ENCODE measurements at places on chromosomes 3 and 15.

- no peak for DNase-seq
These were observed 8.7 kb downstream of the SLC27A2 start for GRCh38 chr15:50190723-50191122.

GRCh38 chr15:33370623-33371020, 59.9 kb downstream of the RYR3 start:
- DNase-seq, result no peak

GRCh38 chr3:136955813-136956212, 2.0 kb upstream of the IL20RB start:
- DNase-seq, result no peak

DNA sequence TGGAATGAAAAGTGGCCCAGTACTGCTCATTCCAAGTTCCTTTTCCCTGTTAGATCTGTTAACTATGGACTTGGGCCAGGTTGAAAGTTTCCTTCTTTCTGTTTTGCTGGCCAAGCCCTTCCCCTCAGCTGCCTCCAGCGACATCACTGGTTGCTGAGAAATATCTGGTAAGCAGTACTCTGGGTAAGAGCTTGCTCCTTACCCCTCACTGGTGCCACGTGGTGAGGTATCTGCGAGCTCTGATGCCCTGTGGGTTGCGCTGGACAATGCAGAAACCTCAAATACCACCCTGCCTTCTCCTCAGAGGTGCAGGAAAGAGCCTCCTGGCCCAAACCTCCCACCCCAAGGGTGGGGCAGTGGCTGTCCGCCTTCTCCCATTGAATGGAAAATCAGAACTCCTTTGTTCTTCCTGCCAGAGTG, 42.9 kb upstream of the APH1B start:
- DNase-seq, result no peak

DNA sequence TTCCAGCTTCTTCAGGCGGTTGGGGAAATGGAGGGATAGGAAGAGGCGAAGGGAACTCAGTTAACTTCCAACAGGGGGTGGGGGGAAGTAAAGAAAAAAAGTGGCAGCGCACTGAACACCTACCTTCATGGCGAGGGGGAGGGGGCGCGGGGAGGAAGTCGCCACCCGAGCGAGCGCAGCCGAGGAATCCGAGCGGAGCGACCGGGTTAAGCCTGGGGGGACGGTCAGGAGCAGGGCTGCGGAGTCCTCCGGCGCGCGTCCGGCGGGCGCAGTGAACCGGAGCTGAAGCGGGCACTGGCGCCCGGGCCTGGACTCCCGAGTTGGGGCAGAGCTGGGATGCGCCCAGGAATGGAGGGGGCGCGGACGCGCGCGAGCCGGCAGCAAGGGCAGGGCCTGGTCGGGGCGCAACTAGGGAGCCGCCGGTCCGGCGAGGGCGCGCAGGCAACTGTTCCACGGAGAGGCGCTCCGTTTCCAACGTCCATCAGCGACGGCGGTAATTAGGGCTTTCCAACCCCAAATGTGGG, at the start of gene WNT5A:
Gene WNT5A, minus strand, starts transcription at position 450 of the 524 bp plus-strand sequence. Its CDS starts 321 bp downstream, at position 129.
- no peak for DNase-seq

GRCh38 chr15:62749036-62749815, 293.3 kb upstream of the TPM1 start:
- DNase-seq, result no peak

DNA sequence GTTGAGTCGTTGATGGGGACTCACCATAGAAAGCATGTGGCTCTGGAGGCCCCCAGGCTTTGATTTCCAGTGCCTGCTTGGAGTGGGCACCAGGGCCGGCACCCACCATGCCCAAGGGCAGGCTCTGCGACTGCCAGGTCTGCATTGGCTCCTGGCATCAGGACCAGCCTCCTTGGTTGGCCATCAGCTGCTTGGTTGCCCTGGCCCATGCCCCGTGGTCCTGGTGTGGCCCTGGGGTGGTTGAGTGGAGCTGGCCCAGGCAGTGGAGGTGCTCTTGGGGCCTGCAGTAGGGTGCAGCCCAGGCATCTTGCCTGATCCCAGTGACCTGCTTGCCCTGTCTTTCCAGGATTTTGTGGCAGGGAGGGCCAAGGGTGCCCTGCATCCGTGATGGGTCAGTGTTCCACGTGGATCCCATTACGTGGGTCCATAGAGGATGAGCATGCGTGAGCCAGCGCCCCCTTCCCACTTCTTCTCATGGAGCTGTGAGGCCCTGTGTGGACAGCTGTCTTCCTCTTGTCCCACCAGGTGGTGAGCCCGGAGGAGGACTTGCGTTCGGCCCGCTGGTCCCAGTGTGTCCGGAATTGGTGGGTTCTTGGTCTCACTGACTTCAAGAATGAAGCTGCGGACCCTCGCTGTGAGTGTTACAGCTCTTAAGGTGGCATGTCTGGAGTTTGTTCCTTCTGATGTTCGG, 187.0 kb downstream of the UBE3A start:
- no peak for DNase-seq

GRCh38 chr3:183260167-183260904, 7.3 kb downstream of the B3GNT5 start:
- DNase-seq, result no peak

- no peak for DNase-seq
These were observed 19.9 kb downstream of the IQGAP1 start for GRCh38 chr15:90407871-90408317.

GRCh38 chr15:67806536-67806935, 18.8 kb upstream of the SKOR1 start:
- DNase-seq, result no peak

GRCh38 chr3:24342275-24342674, 152.4 kb downstream of the THRB start:
- no peak for DNase-seq

- no peak for DNase-seq
These were observed 56.8 kb downstream of the GASK1A start for GRCh38 chr3:43035801-43036365.

DNA sequence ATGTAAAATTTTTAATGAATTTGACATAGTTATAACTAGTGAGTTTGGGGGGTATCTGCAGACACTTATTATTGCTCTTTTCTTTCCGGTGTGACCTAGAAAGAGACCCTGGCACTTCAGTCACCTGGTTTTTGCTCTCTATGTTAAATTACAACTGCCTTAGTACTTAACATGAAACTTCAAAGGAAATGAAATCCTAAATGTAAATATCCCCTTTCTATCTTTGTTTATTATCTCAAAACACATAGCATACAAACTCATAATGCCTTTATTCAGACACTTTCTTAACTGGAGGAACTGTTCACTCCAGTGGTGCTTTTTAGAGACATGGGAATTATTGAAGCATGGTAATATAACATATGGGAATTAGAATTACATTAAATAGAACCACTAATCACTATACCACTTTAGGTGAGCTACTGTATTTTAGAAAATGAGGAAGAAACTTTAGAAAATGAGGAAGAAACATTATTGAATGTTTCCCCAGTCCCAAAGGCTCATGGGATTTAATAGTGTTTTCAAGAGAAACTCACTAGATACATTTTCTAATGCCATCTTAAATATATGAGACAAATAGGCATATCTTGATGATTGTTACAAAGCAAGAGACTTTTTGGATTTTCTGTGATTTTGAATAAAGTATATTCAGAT, 119.5 kb upstream of the MLF1 start:
- DNase-seq, result no peak

DNA sequence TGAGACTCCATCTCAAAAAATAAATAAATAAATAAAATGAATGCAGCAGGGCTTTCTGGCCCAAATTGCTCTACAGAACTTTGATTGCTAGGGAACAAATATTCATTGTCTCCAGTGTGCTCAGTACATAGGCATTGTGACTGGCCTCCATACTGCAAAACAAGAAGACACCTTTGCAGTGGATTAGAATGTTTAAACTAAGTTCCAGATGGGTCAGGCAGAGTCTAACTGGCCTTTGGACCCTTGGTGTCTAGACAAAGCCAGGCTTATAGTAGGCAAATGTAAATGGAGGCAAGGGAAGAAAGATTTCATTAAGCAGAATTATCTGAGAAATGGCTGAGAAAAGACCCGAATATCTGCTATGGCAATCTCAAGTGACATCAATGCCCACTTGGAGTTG, 335.2 kb upstream of the C2CD4B start:
- DNase-seq, result no peak

DNA sequence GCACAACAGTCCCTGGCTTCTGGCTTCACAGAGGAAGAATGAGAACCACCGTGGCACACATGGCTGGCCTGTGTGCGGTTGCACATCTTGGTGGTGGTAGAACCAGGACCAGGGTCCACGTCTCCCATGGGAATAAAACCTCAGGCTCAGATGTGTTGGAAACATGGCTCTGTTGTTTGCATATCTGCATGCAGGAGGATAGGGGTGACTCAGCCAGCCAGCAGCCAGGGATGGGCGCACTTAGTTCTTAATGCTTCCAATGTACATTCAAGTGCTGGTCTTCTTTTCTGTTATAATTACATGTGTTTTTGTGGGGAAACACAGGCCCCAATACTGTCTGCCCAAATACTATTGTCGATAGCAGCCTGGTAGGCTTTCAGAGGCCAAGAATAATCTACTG, 35.8 kb upstream of the BCL2L10 start:
- DNase-seq, result no peak

DNA sequence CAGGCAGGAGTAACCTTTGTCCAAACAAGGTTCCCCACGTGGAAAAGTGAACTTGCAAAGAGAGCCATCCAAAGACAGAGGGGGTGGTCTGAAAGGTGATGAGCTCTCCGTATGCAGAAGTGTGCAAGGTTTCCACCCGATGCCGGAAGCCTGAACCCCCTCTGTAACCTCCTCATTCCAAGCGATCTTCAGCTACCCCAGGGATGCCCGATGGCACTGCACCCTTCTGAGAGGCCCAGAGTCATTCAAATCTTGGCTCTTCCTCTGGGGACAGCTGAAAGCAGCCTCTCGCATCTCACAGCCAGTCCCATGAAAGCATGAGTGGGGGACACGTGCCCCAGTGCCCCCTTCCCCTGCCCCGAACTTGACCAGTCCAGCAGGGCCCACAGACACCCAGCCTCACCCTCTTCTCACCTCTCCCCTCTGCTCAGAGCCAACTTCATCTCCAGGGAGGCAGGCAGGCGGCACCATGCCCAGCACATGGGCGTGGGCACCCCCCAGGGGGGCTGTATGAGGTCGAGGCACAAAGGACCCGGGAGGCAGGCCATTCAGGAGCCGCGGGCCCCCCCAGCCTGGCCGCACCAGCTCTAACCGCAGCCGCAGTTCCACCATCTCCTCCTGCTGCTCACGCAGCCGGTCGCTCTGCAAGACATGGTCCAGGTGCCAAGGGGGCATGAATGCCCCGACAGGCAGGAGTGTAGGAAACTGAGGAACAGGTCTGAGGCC, 8.7 kb downstream of the KIF7 start:
- no peak for DNase-seq

GRCh38 chr3:184315871-184316661, 1.7 kb downstream of the EIF4G1 start:
- no peak for DNase-seq

GRCh38 chr3:52707585-52707984, 1.7 kb downstream of the SPCS1 start:
- DNase-seq, result no peak

DNA sequence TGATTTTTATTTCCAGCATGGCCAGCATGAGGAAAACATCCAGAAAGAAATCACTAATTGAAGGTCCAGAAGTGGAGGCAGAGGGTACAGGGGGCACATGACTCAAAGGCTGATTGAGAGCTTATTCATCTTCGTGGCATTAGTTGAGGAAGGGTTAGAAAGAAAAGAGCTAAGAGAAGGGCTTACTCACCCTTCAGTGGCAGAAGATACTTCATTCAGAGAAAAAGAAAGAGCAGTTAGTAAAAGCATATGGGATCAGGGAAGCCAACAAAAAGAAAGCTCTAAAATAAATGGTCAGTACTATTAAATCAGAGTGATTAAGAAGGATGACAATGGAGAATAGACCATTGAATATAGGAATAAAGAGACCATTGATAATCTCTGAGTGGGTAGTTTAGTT, 25.2 kb downstream of the GAP43 start:
- no peak for DNase-seq

DNA sequence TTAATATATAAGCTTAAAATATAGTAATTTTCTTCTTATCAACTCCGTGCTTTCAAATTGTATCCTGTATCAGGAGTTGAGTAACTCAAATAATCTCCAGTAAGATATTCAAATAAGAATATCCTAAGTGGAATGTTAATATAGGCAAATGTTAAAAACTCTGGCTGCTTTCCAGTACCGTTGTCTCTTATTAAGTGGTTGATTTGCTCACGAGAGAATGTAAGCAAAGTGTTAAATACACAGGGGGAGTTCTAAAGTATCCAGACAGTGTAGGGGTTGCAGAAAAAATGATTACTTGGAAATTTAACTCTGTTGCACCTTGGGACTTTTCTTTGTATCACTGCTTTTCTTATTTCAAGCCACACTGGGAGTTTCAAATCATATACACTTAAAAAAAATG, 478.9 kb upstream of the TBL1XR1 start:
- no peak for DNase-seq

DNA sequence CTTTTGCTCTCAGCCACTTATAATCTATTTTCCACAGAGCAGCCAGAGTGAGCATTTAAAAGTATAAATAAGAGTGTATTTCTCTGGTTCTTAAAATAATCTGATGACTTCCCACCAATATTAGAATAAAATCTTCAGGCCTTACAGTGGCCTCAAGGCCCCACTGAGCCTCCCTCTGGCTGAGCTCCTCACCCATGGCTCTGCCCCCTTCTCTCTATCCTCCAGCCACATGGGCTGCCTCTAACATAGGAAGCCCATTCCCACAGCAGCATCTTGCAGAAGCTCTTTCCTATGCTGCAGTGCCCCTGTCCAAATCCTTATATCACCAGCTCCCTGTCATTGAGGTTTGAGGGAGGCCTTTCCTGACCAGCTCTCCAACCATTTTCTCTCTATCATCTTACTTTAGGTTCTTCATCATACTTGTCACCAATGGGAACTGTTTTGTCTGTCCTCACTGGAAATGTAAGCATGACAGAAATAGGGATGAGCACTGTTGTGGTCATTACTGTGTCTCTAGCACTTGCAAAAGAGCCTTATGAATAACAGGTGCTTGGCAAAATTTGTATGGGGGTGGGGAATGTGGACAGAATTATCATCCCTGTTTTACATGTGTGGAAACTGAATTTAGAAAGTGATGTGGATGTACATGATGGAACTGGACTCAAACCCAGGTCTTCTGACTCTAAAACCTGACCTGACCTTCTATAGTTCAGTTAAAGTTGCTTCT, 250.6 kb downstream of the NR1D2 start:
- no peak for DNase-seq

DNA sequence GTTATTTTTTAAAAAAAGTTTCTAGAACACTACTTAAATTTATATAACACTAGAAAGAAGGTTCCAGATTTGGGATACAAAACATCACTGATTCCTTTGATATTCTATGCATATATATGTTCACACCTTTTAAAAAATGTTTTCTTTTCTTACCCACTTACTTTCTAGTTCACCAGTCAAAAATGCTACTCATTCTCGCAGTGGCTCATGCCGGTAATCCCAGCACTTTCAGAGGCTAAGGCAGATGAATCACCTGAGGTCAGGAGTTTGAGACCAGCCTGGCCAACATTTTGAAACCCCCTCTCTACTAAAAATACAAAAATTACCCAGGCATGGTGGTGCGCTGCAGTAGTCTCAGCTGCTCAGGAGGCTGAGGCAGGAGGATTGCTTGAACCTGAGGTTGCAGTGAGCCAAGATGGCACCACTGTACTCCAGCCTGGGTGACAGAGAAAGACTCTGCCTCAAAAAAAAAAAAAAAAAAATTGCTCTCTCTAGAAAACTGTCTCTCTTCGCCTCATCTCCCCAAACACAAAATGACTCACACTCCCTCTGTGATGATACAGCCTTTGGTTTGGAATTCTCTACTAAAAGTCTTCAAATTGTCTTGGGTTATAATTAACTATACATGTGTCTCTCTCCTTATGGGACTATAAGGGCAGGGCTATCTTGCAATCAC, 52.6 kb upstream of the TGFBR2 start:
- no peak for DNase-seq

GRCh38 chr3:69612791-69613190, 126.5 kb upstream of the MITF start:
- no peak for DNase-seq

- no peak for DNase-seq
These were observed 82.9 kb upstream of the THBS1 start for GRCh38 chr15:39497759-39498565.
